ENCODE measurements at places on chromosomes 16 and 17. TPM values are rescaled to one million over a fixed set of nuclear protein-coding genes. Genes with fewer than 3 reads are reported as not detected.

- no peak for DNase-seq
Measured at GRCh38 chr17:42795465-42795864, 3.0 kb downstream of the COA3 start.

DNA sequence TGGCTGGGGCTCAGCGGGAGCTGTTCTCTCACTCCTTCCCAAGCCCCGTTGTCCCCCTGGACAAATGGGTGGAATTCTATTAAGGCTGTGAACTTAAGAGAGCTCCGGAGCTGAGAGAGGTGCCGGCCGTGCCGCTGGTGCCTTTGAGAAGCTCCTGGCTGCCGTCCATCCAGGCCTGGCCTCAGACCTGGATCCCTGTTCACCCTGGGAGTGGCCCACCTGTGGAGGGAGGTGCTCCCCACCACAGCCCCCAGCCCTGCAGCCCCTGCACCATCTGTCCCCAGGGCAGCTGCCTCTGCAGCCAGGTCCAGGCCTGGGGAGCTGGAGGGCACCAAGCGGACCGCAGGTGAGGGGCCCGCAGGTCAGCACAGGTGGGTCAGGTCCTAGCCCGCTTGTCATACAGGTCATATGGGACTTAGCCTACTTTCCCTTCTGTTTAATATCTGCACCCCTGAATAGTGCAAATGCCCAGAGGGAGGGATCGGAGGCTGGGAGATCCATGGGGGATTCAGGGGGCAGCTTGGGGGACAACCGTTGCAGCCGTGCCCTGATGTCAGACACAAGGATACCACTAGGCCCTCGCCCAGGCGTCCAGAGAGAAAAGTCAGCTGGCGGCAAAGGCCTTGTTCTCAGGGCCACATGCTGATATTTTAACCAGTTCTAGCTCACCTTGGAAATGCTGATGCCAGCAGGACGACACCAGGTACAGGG lies 15.2 kb upstream of the METRNL start:
- DNase-seq = peak; percentile 25

DNA sequence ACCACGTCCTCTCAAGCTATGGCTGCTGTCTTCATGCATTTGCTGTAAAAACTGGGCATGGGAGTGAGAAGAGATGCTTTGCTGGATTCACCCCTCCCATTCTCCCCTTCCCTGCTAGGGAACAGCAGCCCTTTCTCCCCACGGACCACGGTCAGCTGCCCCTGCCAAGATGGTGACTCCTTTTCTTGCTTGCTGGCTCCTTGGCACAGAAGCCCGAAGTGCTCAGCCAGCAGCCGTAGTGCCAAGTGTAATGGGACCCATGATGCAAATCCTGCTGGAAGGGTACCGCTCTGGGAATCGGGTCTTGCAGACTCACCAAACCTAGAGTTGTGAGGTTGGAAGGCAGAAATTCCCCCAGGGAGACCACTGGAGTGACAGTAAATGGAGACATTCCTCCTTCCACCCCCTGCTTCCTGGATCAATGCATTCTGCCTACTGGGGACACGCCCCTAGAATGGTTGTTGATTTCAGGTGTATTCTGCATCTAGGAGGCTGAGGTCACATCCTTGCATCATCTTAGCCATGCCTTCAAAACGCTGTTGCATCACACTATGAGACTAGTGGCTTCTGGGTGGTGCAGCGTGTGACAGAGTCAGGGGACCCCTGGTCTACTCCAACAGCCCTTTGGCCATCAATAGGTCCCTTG lies 63.0 kb upstream of the CBX4 start:
- peak; percentile 18 for DNase-seq

DNA sequence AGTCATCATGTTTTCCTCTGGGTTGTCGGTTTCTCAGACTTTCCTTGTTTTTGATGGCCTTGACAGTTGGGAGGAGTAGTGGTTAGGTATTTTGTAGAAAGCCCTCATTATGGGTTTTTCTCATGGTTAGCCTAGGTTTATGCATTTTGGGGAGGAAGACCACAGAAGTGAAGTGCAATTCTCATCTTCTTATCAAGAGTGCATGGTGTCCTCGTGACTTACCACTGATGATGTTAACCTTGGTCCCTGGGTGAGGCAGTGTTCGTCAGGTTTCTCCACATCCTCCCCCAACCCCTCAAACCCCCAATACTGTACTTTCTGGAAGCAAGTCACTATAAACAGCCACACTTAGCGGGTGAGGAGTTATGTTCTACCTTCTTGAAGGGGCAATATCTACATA lies 42.3 kb downstream of the BPTF start:
- no peak for DNase-seq

DNA sequence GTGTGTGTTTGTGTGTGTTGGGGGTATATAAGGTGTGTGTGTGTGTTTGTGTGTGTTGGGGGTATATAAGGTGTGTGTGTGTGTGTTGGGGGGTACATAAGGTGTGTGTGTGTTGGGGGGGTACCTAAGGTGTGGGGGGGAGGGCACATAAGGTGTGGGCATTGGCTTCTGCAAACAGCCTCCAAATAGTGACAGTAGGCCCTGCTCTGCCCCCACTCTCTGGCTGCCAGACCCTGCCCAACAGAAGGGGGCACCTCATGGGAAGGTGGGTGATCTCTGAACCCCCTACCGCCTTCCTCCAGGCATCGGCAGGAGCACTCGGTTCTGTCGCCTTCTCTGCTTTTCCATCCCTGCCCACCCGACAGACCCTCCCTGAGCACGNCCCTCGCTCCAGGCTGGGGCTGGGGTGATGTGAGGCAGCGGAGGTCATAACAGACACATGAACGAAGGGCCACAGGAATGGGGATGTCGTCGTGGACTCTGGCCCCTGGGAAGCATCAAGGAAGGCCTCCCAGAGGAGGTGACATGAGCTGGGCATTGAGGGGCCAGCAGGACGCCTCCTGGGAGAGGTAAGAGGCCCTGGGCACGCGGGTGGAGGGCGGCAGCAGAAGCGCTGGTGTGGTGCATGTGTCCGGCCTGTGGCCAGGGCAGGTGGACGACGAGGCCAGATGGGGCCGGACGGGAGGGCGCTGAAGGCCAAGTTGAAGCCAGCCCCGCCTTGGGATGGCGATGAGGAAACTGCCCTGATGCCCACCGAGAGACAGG lies 136.6 kb upstream of the RPH3AL start:
- no peak for DNase-seq

Gene IL21R
- total RNA-seq = 27.2 TPM

- DNase-seq = peak; percentile 28
Measured at GRCh38 chr17:11644265-11645212, 46.3 kb downstream of the DNAH9 start.

Measured in activated naive CD8-positive, alpha-beta T cell treated with anti-CD3 and anti-CD28 coated beads, Interleukin-2, amount 10 ng/mL, durations not matched to agents 7 days and 5 days (primary cell).